Urinary bladder (tissue), 4 donors: ENCODE measurements at places on chromosomes 2 and 18. TPM values are rescaled to one million over a fixed set of nuclear protein-coding genes. Genes with fewer than 3 reads are reported as not detected.

Gene ASNSD1
- total RNA-seq = 83.3 TPM

Gene IHH
- total RNA-seq = not detected

Gene REV1
- total RNA-seq = 134 TPM

DNA sequence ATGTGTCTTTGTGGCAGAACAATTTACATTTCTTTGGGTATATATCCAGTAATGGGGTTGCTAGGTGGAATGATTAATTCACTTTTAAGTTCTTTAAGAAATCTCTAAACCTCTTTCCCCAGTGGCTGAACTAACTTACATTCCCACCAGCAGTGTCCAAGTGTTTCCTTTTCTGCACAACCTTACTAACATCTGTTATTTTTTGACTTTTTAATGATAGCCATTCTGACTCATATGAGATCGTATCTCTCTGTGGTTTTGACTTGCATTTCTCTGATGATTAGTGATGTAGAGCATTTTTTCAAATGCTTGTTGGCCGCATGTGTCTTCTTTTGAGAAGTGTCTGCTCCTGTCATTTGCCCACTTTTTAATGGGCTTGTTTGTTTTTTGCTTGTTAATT, 43.1 kb upstream of the PTH2R start:
- no peak for DNase-seq

- DNase-seq = no peak
These were observed 13.7 kb upstream of the TTC39C start for GRCh38 chr18:24000613-24001490.

GRCh38 chr2:101076581-101076980, 74.5 kb downstream of the RPL31 start:
- no peak for DNase-seq

DNA sequence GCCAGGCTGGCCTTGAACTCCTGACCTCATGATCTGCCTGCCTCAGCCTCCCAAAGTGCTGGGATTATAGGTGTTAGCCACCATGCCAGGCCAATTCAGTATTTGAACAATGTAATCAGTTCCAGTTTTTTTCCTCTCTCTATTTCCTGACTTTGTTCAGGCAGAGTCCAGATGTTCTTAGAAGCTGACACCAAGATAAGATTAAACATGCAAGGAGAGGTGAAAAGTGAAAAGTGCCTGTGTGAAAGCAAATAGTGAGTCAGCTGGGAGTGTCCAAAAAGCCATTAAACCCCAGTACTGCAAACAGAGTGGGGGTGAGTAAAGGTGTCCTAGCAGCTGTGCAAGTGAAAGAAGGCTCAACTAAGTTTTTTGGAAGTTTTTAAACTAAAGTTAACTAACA, 231.5 kb downstream of the PTH2R start:
- no peak for DNase-seq

Gene FNDC4
- 7.0 TPM for total RNA-seq
